ENCODE measurements at places on chromosomes 1 and 21. TPM values are rescaled to one million over a fixed set of nuclear protein-coding genes. Genes with fewer than 3 reads are reported as not detected.
A peak's percentile ranks its signal among the peaks of the same experiment; 100 is the strongest.

- no peak for DNase-seq
Observed at GRCh38 chr1:22930240-22930912, 42.3 kb downstream of the LACTBL1 start.

GRCh38 chr1:237482777-237483176 is 407.9 kb downstream of the ZP4 start:
- no peak for DNase-seq

DNA sequence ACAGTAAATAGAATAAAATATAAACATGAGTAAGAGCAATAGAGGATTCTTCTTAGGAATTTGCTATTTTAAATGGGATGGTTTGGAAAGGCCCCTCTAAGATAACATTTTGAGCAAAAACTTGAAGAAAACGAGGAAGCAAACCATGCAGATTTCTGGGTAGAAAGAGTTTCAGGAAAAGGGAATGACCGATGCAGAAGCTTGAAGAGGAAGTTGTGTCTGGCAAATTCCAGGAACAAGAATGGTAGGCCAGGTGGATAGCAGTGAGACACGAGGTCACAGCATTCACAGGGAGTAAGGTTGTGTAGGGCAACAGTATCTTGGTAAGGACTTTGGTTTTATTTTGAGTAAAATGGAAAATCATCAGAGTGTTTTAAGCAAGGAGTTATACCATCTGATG is 108.9 kb downstream of the PEX14 start:
- no peak for DNase-seq

GRCh38 chr1:26744075-26744959 is 43.4 kb upstream of the PIGV start:
- DNase-seq = peak; percentile 94

Gene OPRD1
- total RNA-seq = not detected

Gene RGS13
- not detected for total RNA-seq

Gene CFHR2
- not detected for total RNA-seq

Gene LCE1E
- total RNA-seq = not detected

Gene G0S2
- total RNA-seq = 16.0 TPM

Gene TFAP2E
- 0.07 TPM for total RNA-seq
